ENCODE measurements at places on chromosomes 2 and 18.

DNA sequence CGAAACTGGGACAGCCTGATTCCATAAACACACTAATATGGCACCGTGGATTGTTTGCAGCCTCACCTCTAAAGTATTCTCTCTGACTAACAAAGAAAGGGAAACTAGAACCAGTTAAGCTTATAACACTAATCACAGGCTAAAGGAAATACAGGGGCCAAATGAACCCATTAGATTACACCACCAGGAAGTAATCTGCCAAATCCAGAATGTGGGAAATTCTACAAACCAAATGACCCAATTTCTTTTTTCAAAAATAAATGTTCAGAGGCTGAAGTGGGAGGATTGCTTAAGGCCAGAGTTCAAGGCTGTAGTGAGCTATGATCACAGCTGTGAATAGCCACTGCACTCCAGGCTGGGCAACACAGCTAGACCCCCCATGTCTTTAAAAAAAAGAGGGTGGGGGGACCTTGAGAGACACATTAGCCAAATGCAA, 1.5 kb upstream of the MPPE1 start:
- H3K36me3 ChIP-seq = peaks cover 2% of the 10 kb centered on the region
- H3K27ac ChIP-seq = no peak overlapping the region
- no peak overlapping the region for H3K4me3 ChIP-seq
- no peaks in the 10 kb centered on the region for H3K27me3 ChIP-seq
- DNase-seq = peak; percentile 49

DNA sequence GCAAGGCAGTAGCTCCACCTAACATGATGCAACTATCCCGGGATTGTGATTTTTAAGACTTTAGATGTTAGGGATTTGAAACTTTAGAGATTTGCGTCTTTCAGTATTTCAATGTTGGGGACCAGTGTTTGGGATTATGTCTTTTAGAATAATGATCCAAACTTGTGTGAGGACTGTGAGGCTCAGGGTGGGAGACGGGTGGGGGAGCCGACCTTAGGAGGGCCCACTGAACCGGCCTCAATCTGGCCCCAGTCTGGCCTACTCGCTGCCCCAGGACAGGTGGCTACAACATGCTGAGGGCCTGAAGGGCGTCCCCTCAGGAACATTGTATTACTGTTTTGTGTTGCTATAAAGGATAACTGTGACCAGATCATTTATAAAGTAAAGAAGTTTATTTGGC, 10.7 kb downstream of the AMER3 start:
- no peak for DNase-seq
- H3K4me1 ChIP-seq = no peaks in the 10 kb centered on the region
- no peak overlapping the region for H3K4me3 ChIP-seq

DNA sequence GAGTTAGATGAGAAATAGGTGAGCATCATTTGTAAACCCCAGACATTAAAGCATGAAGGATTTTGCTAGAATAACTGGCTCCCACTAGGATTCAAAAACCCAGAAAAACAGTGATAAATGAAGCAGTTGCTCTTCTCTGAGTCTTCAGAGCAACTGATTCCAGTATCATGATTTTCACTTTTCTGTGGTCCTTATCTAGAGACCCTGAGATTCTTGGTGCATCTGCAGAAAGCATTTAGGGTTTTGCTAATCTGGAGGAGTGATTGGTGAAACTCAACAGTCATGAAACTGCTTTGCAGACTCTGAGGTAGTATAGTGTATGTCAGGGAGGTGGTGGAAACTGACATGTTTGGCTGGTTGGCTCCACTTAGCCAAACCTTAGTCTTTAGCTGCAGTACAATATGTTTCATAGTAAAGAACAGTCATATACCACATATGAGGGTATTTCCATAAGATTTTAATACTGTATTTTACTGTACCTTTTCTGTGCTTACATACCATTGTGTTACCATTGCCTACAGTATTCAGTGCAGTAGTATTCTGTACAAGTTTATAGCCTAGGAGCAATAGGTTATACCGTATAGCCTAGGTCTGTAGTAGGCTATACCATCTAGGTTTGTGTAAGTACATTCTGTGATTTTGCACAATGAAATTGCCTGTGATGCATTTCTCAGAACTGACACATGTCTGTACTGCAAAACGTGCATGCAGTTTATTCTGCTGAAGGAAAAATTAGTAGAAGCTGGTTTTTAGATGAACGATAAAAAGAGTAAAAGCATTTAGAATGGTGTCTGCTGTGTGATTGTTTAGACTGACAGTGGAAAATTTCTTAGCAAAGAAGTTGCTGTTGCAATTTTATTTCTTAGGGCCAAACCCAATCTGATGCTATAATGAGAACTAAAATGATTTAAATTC, 23.8 kb downstream of the EML4 start:
- no peak overlapping the region for H3K27ac ChIP-seq
- H3K27me3 ChIP-seq = no peaks in the 10 kb centered on the region
- H3K4me1 ChIP-seq = peaks cover 2% of the 10 kb centered on the region
- no peaks in the 10 kb centered on the region for H3K36me3 ChIP-seq
- no peak overlapping the region for H3K4me3 ChIP-seq
- DNase-seq = no peak

GRCh38 chr2:168237741-168238140, 9.7 kb downstream of the STK39 start:
- H3K27me3 ChIP-seq = no peaks in the 10 kb centered on the region
- H3K27ac ChIP-seq = peak overlapping the region; percentile 18
- no peak overlapping the region for H3K4me3 ChIP-seq
- peak; percentile 47 for DNase-seq
- H3K36me3 ChIP-seq = no peaks in the 10 kb centered on the region
- peaks cover 9% of the 10 kb centered on the region for H3K4me1 ChIP-seq

GRCh38 chr2:166088634-166089033, 39.2 kb downstream of the SCN1A start:
- H3K27ac ChIP-seq = peak overlapping the region; percentile 61
- H3K27me3 ChIP-seq = no peaks in the 10 kb centered on the region
- no peak overlapping the region for H3K4me3 ChIP-seq

- DNase-seq = no peak
- no peaks in the 10 kb centered on the region for H3K27me3 ChIP-seq
- H3K4me1 ChIP-seq = no peaks in the 10 kb centered on the region
- no peak overlapping the region for H3K4me3 ChIP-seq
- no peak overlapping the region for H3K27ac ChIP-seq
- H3K36me3 ChIP-seq = peaks cover 9% of the 10 kb centered on the region
These were observed 15.2 kb downstream of the SRSF7 start for GRCh38 chr2:38735999-38736320.

DNA sequence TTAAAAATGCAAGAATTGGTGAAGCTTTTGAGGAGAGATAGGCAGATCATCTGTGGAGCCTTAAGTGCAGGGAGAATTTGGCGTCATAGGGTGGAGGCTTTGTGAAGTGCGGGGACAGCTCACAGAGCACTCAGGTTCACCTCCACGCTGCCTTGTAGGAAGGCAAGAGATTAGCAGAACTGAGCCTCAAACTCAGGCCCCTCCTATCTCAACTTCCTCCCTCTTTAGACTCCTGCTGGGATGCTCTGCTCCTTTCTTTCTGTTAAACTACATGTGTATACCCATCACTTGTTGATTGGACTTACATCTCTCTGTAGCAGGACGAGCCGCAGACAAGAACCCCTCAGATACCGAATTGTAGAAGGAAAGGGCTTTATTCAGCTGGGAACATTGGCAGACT, 422.2 kb downstream of the SETBP1 start:
- H3K4me3 ChIP-seq = no peak overlapping the region
- H3K4me1 ChIP-seq = no peaks in the 10 kb centered on the region
- H3K27me3 ChIP-seq = no peaks in the 10 kb centered on the region
- no peak overlapping the region for H3K27ac ChIP-seq
- DNase-seq = no peak

DNA sequence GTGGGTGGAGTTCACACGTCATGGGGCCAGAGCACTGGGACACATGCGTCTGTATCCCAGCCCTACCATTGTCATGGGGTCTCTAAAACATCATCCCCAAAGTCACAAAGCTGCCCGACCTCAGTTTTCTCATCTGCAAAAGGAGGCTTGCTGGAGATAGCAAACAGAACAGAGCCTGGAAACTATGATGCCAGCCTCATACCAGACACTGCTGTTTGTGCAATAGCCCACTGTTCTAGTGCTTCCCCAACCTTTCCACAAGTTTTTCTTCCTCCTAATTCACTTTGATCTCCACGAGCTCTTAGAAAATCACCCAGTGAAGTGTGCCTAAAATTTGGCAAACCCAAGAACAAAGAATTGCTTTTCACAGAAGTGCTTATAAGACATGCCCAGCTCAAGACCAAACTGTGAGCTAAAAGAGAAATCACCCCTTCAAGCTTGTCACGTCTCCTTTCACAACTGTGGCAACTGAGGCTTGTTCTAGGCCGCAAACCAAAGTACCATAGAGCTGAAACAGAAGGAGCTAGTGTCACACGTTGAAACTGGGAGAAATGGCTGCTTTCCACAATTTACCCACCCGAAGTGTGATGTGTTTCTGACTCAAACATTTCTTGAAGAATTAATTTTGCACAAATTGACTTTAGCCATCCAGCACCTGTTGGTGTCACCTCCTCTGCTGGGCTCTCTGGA, 162.7 kb upstream of the ID2 start:
- no peak overlapping the region for H3K4me3 ChIP-seq
- no peaks in the 10 kb centered on the region for H3K36me3 ChIP-seq
- no peaks in the 10 kb centered on the region for H3K27me3 ChIP-seq
- H3K27ac ChIP-seq = no peak overlapping the region
- DNase-seq = no peak
- H3K4me1 ChIP-seq = no peaks in the 10 kb centered on the region

DNA sequence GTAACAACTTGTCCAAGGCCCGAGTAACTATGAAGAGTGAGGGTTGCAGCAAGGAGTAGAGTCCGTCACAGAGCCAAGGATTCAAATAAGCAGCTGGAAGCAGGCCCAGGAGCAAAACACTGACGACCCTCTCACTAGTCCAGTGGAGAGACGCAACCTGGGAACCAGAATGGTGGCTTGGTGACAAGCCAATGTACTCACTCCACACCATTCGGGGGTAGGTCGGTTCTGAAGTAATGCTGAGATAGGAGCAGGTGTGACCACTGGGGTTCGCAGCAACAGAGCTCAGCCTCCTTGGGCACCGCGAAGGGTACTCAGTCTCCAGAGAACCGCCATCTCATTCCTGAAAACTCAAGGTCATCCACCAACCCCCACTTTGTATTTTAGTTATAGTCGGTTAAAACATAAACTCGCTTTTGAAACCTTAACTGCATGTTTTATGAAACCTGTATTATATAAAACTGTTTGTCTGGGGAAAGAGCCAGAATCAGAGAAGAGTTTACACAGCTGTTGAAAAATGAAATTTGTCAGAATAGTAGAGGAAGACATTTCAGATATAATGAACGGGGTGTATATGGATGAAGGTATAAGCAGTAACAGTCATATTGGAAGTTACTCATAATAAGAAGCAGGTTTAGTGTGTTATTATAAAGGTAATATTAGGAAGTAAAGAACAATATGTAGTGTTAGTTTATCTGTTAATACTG, 8.6 kb downstream of the ANKRD62 start:
- H3K4me1 ChIP-seq = no peaks in the 10 kb centered on the region
- H3K27ac ChIP-seq = no peak overlapping the region
- H3K4me3 ChIP-seq = no peak overlapping the region
- no peak for DNase-seq
- peaks cover 45% of the 10 kb centered on the region for H3K27me3 ChIP-seq
